ENCODE measurements at places on chromosomes 5 and 9.

DNA sequence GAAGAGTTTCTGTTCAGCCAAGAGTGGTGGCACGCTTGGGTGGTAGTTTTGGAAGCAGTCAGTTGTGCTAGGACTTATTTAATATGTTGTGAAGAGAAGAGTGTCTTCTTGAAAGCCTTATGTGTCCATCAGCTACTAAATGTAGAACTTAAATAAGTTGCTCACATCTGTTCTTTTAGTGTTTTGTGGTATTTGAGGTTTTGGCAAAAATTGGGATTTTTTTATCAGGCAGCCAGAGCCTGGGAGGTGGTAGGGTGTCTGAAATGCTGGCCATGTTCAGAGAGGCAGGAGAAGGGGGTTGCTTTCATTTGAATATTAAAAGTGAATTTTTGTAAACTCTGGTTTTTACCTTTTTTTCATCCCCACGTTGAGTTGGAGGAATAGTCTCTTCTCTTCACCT, 24.2 kb upstream of the ZBTB34 start:
- no peak for DNase-seq

GRCh38 chr9:30280229-30280900, 2104.1 kb upstream of the ACO1 start:
- DNase-seq: no peak

DNA sequence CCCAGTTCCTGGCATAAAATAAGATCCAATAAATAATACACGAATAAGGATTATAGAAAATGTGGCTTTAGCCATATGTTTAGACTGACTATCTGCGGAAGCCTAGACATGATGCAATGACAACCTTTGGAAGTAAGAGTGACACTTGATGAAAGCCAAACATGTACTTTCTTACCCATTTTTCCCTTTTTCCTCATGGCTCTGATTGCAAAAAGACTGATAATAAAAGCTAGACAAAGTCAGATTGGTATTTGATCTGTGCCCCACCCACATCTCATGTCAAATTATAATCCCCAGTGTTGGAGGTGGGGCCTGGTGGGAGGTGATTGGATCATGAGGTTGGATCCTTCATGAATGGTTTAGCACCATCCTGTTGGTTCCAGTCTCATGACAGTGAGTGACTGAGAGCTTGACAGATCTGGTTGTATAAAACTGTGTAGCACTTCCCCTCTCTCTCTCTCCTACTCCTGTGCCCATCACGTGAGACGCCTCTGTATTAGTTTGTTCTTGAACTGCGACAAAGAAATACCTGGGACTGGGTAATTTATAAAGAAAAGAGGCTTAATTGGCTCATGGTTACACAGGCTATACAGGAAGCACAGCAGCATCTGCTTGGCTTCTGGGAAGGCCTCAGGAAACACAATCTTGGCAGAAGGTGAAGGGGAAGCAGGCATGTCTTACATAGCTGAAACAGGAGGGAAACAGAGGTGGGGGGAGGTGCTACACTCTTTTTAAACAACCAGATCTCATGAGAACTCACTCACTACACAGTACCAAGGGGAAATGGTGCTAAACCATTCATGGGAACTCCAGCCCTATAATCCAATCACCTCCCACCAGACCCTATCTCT, 243.4 kb upstream of the PIK3R1 start:
- no peak for DNase-seq

GRCh38 chr5:166862581-166862980, 1428.9 kb upstream of the WWC1 start:
- no peak for DNase-seq

GRCh38 chr5:1795931-1796330, 3.7 kb downstream of the MRPL36 start:
- no peak for DNase-seq

DNA sequence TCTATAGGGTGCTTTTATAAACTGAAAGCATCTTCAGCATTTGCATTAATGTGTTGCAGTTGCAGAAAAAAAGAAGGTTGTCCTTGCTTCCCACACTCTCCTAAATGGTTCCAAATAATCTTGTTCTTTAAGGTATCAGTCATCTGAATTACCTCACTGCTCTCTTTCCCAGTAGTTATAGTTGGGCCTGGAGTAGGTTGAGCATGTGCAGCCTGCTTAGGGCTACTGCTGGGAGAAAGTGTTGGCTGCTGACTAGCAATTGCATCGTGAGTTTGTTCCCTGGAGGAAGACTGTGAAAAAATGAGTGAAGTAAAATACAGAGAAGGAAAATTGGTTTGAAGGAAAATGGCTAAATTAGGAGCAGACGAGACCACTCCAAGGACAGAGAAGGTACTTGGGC, 74.5 kb downstream of the PRR16 start:
- DNase-seq: no peak

DNA sequence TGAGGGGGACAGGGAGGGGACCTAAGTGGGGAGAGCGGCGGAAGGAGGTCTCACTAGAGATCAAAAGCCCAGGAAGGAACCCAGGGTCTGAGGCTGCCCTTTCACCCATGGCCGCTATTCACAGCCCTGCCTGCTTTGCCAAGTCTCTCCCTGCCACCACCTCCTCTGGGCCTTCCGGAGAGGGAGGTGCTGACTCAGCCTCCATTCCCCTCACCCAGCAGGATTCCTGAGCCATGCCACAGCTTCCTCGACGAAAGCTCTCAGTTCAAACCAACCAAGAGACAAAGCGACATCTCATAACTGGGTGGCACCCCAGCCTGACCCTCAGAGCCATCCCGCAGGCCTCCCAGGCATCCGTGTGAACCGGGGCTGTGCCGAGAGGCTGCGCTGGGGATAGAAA, 36.7 kb downstream of the PAX5 start:
- DNase-seq: no peak

DNA sequence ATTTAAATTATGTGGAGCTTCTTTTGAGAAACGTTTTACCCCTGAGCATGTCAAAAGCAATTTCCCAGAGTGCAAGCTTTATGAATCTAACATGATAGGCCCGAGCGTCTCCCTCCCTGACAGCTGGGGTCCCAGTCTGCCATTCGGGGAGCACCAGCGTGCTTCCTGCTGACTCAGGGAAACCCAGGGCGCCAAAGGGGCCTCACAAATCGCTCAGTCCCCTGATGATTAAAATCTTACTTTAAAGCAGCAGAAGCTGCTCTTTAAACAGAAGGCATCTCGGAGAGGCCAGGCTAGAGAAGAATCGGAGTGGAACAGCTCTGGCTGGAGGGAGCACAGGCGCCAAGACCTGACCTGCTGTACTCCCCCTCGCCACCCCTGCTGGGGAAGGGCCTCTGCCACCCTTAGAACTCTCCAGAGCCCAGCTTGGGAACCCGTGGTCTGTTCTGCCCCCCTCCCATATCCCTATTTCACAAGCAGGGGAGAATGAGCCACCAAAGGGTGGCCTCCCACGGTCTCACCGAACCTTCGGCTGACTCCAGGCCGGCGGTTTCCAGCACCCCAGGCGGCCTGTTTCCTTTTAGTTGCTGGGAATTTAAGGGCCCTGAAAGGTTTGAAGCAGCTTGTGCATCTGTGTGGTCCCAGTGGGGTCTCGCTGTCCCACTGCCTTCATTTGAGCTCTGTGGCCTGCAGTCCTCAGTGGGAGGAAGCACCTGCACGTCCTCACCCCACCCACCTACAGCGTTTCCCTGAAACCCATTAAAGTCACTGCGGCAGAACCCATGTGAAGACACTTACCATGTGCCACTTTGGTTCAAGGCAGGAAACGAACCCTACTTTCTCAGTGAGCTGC, 147.6 kb downstream of the COL23A1 start:
- no peak for DNase-seq

DNA sequence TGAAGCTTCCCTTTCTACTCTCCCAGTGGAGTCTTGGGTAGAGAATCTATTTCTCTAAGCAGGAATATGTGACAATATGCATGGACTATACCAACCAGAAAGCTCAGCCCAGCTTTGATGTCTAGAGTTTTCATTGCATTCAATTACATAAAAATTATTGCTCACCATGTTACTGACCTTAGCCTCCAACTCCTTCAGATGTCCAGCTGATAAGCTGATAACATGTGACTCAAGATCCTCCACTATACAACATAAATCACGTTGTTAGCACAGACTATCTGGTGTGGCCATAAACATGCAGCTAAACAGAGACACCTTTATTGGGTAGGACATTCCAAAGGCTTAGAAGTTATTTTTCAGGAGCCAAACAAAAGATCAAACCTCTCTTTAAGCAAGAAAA, 1168.2 kb downstream of the CDH12 start:
- no peak for DNase-seq

DNA sequence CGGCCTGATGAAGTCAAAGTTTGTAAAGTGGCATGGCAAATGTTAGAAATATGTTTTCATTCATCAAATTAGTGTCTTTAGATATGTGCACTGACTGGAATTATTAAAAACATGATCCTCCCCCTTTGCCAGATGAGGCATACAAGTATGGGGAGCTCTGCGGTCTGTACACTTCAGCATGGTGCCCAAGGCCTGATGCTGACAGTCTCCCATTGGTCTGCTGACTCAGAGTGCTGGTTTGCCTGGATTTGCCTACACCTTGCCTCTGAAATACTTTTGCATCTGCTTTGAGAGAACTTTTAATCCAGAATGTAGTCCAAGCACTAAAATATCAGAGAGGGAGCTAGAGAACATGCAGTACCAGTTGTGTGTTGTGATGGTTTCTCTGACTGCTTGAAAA, 354.3 kb upstream of the ACTBL2 start:
- DNase-seq: no peak

DNA sequence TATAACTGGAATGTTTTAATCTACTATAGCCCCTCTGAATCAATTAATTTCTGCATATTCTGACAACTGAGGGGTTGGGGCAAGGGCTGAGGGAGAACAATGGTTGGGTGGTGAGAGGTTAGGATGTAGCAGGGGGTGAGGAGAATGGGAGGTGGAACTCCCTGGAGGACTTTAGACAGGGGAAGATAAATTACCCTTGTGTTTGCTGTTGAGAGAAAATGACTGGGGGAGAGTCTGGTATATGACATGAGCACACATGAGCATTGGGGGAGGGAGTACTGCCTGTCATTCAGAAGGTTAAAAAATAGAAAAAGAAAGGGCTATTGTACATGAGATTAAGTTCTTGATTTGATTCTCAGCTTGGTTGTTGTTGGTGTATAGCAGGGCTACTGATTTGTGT, 37.2 kb upstream of the PAPPA start:
- no peak for DNase-seq

DNA sequence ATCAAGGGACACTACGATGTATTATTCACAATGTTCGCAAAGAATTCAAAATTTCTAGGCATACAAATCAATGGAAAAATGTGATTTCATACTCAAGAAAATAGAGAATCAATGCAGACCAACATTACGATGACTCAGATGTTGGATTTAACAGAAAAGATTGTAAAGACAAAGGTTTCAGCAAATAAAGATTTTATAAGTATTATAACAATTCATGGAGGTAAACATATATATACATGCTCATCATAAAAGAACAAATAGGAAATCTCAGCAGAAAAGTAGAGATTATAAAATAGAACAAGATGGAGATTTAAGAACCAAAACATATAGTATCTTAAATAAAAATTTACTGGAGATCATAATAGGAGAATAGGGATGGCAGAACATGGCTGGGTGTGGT, 93.4 kb upstream of the JAK2 start:
- DNase-seq: no peak

GRCh38 chr9:134293611-134294152, 32.6 kb upstream of the RXRA start:
- DNase-seq: no peak

- no peak for DNase-seq
Observed at GRCh38 chr9:131062969-131063368, 33.4 kb upstream of the AIF1L start.

- DNase-seq: no peak
Observed at GRCh38 chr5:129966071-129966470, 61.8 kb downstream of the CHSY3 start.

DNA sequence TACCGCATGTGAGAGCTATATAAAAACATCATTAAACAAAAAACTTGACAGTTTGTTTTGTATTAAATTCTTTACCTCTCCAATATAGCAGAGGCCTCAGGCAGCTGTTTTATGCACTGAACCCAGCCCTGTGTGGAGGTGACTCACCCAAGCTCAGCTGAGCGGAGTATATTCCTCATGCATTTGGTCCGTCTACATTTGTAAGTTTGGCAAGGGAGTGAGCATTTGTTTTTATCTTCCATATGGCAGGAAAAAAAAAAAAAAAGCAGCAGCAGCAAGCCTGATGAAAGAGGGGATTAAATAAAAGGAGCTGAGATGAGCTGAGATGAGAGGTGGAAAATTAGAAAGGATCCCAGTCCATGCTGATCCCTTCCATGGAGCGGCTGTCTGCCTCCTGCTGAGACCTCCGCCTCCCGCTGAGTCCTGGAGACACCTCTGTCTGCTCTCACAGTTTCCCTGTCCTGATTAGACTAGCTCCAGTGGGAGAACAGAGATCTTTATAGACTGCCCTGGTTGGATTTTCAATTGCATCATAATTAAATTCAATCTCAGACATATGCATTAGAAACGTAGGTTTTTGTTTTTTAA, 112.0 kb upstream of the CTNND2 start:
- no peak for DNase-seq
